K562 (cell line): ENCODE measurements at places on chromosomes 7 and 10.

GRCh38 chr10:111338805-111339204 lies 262.0 kb downstream of the ADRA2A start:
- DNase-seq: no peak

DNA sequence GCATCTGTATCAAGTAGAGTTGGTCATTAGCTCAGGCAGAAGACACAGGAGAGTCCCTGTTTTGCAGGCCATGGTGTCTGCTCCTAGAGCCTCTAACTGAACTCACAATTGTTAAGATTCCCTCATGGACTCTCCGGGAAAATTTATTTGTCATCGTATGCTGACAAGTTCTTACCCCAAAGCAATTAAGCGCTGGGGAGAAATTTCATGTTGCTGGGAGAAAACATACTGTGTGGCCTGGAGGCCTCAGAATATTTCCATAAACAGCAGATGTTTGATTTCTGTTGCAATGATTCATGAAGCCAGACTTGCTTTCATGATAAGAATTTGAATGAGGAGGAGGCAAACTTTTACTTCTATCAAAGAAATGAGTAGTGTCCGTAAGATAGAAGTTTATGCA lies 583.2 kb downstream of the GATA3 start:
- DNase-seq: no peak

DNA sequence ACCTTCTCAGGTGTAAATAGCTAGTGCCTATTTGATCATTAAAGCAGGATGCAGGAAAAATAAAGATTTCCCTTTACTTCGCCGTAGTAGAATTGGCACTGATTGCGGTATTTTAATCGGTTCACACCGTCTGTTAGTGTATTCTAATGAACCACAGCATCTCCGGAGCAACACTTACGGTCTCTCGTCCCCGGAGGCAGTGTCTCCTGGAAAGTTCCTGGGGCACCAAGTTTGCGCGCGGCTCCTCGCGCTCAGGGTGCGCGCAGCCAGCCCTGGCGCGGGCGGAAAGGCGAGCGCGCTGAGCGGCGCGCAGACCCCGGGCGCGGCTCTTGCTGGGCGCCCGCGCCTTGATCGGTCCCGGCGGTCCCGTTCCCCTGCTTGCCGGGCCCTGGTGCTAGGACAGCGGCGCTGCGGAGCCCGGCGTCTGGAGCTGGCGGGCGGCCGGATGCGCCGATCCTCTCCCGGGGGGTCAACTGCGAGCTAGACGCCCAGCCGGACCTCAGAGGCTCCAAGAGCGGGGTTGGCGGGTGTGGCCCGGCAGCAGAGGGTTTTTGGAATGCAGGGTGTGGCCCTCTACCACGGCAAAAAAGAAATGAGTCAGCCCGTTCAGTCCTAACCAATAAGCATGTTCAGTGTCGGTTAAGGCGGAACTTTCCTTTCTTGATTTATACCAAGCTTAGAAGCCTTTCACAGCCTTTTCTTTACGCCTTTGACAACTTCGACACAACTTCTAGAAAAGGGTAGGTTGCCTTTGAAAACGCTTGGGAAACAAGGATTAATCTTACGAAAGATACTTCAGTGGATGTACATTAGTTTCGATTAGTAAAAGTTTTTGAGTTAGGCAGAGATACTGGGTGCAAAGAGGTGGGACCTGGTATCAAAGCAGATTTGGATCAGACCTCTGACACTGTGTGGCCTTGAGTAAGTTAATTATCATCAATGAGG lies 166.8 kb upstream of the ASAH2 start:
- peak; percentile 89 for DNase-seq

- DNase-seq: no peak
Measured at GRCh38 chr10:18351421-18351820, 211.2 kb downstream of the CACNB2 start.

GRCh38 chr10:44935201-44935965 lies 24.2 kb upstream of the RASSF4 start:
- DNase-seq: no peak

GRCh38 chr10:111999205-111999914 lies 184.2 kb downstream of the GPAM start:
- no peak for DNase-seq

DNA sequence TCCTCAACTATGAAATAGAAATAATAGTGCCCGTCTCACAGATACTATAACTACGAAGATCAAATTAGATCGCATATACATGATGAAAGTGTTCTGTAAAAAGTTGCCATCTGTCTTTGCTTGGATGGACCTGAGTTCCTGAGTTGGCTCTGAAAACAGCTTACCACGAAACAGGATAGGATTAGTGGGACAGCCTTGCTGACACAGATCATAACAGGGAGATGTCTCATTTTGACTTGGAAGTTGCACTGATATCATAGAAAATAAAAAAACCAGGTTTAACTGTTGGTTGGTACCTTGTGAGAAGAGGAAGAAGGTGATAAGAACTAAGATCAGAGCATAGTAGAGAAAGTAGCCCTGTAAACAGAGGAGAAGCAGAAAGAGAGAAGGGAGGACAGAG lies 79.3 kb upstream of the AGBL3 start:
- DNase-seq: no peak

DNA sequence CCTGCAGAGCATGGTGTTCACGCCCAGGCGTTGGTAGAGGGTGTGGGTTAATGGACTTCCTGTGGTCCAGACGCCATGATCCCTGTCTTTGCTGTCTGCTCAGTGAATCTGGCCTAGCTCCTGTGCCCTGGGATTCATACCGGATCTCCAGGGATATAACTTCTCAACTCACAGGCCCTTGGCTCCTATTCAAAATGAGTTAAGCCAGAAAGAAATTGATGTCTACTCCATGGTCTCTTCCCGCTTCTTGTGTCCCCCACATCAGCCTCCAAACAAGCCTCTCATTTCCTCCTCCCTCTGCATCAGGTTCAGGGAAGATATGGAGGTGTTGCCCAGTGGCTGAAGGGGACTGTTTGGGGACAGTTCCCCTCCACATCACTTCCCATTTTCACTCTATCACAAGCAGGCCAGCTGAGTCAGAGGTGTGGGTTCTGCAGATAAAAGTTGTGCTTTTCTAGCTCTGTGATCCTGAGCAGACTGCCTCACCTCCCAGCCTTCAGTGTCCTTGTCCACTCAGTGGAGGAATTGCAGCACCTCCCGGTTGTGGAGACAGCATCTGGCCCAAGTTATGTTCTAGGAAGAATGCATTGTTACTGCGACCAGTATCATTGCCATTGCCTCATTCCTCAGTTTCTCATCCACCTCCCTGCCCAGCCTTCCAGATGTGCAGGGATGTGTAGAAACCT lies 22.5 kb downstream of the AKR1E2 start:
- DNase-seq: peak; percentile 42

DNA sequence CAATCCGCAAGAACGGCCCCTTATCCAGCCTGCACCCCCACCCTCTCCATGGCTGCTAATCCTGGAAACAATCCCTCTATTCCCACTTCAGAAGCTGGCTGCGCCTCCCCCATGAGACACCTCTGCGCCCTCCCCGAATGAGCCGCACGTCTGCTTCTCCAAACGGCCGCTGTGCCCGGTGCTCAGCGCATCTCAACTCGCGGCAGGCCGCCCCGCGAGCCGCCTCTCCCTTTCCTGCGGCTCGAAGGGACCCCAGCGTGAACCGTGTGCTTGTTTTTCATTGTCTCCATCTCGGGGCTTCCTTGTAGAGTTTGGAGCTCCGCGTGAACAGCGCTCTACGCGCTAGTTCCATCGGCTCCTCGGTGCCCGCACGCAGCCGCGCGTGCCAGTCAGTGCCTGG lies 20.8 kb upstream of the FXYD4 start:
- DNase-seq: no peak

DNA sequence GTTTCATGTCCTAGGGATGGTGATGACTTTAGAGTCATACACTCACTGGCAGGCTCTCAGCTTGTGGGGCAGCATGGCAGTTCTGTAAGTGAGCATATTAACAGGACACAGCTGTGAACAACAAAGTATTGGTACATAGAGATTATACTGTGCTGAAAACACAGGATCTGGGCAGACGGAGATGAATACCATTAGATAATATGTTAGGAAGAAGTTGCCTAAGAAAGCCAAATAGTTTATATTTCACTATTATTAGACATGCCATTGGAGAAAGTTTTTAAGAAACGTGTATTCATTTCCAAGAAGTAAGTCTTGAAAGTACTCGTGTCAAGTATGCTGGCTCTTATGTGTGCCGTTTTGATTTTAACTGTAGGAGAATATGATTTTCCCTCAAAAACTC lies 274.5 kb downstream of the INHBA start:
- DNase-seq: no peak

GRCh38 chr7:80521809-80522208 lies 9.9 kb upstream of the GNAT3 start:
- no peak for DNase-seq

DNA sequence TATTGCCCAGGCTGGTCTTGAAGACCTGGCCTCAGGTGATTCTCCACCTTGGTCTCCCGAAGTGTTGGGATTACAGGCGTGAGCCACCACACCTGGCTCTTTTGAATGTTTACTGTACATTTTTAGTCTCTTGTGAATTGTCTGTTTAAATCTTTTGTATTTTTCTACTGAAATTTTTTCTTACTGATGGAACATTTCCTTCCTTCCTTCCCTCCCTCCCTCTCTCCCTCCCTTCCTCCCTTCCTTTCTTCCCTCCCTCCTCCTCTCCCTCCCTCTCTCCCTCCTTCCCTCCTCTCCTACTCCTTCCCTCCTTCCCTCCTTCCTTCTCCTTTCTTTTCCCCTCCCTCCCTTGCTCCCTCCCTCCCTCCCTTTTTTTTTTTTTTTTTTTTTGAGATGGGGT lies 58.0 kb downstream of the DAGLB start:
- DNase-seq: no peak

DNA sequence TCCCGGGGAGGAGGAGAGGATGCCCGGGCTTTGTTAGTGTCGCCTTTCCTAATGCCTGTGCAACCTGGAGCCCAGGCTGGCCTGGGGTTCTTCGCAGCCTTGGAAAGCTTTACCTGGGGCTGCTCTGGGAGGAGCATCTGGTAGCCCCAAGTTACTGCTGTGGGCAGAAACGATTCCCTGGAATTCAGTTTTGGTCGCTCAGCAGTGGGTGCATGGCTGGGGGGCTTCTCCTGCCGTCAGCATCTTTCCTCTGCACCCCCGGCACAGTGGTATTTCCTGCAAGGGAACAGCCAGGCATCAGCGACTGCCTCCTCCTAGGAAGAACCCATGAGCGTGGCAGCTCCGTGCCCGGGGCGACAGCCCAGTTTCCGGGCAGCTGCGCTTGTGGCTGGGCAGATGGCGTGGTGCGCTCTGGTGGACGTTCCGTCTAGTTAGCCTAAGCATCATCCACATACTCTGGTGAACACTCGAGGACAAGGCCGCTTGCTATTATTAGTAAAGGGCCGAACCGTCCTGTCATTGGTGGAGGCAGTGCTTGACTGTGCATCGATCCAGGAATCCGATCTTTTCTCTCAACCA lies 107.0 kb upstream of the BTBD16 start:
- no peak for DNase-seq
